ENCODE measurements at places on chromosomes 5 and 9.

DNA sequence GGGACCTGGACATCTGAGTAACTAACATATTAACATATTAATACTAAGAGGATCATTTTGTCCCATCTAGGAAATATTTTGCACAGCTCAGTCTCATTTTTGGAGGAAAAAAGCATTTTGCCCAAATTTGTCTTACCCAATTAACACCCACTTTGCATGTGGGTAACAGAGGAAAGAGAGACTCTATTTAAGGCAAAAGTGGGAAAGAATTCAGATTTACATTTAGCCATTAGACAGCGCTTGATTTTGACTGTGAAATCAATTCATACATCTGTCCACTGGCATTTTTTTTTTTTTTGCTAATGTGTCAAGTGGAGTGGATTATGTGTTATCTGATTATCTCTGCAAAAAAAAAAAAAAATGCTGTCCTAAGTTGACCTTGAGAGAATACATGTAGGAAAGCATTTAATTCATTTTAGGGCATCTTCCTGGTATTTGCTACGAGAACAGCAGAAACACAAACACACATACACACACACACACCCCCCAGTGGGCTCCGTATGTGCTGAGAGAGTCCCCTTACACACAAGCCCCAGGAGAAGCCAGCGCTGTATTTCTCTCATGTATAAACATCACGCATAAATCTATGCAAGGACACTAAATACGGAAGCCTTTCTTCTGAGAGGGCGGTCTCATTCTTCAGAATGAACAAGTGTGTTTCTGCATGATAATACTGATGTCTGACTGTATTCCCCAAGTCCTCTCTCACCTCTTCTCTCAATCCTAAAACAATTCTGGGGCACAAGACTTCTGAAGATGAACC, 202.0 kb upstream of the KLF9 start:
- DNase-seq: no peak

DNA sequence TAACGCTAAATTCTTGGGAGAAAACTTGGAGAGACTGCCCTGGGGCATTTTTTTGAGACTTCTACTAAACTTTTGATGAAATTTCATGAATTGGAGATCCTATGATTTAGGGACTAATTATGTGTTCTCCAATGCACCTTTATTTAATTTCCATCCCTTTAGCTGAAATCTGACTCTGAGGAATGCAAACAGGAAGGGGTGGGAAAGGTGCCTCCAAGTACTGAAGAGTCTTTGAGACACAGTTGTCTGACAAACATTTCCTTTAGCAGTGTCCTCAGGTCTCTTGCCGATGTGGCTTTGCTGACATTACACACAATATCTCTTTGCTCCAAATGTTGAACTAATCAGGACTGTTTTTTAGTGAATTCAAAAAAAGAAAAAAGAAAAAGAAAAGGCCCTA, 76.9 kb downstream of the LIX1 start:
- DNase-seq: no peak

GRCh38 chr5:56876327-56876726, 33.1 kb upstream of the SETD9 start:
- no peak for DNase-seq

- DNase-seq: no peak
Measured at GRCh38 chr5:161676103-161676502, 9.4 kb upstream of the GABRA6 start.

DNA sequence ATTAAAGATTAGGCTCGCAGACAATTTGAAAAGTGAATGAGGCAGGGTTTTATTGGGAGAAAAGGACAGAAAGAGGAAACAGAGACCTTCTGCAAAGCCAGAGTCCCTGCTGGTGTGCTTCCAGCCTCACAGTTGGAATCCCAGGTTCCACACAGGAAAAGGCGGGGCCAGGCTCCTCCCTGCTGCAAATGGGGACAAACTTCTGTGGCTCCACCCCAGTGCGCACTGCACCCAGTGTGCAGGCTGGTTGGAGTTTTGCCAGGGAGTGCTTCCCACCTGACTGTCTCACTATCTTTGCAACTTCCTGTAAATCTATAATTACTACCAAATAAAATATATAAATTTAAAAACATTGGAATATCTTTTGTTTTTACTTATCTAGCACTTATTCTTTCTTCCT, 386.0 kb upstream of the GRIN3A start:
- no peak for DNase-seq

DNA sequence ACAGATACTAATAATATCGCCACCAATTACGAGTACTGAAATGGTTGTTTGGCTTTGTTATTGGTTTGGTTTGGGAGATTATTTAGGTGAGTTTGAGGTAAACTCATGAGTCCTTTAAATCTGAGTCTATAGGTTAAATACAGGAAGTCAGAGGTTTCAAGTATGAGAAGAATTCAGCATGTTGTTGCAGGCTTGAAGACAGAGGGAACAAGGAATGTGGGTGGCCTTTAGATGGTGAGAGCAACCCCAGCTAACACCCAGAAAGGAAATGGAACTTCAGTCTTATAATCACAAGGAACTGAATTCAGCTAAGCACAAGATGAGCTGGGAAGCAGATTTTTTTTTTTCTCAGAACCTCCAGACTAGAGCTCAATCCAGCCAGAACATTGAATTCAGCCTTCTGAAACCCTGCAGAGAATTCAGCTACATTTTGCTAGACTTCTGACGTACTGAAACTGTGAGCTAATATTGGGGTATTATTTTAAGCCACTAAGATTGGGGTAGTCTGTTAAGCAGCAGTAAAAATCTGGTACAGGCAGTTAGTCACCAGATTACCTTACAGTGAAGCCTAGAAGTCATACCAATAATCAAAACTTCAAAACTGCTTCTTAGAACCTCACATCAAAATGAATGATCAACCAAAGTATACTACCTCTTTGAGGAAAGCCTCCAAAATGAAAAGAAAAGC, 216.0 kb upstream of the PUM3 start:
- no peak for DNase-seq

DNA sequence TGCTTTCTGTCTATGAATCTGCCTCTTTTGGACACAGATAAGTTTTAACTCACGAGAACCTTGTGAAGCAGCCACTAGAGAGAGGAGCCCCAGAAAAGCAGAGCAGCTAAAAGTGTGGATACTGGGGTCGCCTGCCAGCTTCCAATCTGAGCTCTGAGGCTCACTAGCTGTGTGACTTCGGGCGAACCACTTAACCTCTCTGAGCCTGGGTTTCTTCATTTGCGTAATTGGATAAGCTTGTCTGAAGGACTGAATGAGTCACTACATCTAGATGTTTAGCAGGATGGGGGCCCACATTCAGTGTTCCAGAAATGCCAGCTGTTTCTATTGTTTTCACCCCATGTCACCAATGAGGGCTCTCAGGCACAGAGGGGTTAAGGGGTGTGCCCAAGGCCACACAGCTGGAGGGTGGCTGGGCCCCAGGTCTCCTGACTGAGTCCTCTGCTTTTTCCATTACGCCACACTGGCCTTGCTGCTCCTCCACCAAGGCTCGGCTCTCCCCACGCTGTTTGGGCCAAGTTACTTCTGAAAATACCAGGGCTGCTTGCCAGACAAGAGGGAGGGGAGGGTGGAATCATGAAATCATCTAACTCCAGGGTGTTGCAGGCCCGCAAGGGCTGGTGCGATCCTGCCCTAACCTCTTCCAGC, 36.2 kb downstream of the SH3PXD2B start:
- DNase-seq: no peak

DNA sequence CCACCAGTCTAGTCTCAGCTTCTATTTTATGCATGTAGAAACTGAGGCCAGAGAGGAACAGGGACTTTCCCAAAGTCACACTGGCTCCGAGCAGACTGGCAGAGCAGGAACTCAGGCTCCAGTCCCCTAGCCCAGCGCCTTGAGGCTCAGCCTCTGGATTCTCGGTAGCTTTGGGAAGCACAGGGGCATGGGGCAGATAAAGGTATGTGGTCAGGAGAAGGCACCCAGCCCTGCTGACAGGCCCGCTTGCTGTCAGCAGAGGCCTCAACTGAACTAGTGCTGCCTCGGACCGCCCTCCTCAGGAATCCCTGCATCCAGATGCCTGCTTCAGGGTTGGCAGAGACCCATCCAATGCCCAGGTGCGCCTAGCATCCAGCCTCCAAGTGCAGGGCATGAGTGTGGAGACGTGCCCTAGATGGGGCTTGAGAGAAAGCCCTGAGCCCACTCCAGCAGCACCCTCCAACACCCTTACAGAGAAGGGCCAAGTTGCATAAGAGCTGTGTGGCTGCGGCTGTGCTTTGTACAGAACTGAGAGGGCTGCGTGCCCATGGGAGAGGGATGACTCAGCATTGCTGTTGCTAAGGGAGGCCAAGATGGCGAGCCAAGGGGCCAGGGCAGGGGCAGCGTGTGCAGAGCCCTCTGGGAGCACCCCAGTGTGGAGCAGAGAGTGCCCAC, 168.6 kb downstream of the MACROH2A1 start:
- DNase-seq: no peak

- DNase-seq: no peak
Measured at GRCh38 chr5:11076945-11077613, 316.0 kb upstream of the DAP start.

- DNase-seq: no peak
Measured at GRCh38 chr5:85441156-85441555, 1056.5 kb upstream of the EDIL3 start.

GRCh38 chr9:105541838-105542237, 16.1 kb upstream of the FKTN start:
- no peak for DNase-seq

- no peak for DNase-seq
Measured at GRCh38 chr9:6605202-6605601, 40.3 kb downstream of the GLDC start.
